Urinary bladder (tissue), 4 donors: ENCODE measurements at places on chromosomes 1 and 21. TPM values are rescaled to one million over a fixed set of nuclear protein-coding genes. Genes with fewer than 3 reads are reported as not detected.

Gene ERG
- total RNA-seq, result 17.1 TPM

Gene MUL1
- total RNA-seq, result 13.9 TPM

Gene SLC16A1
- total RNA-seq, result 67.6 TPM

Gene KCNQ4
- 2.0 TPM for total RNA-seq

Gene MXRA8
- total RNA-seq, result 62.7 TPM

Gene OR10T2
- total RNA-seq, result not detected

Gene LRRC71
- 0.16 TPM for total RNA-seq

Gene CD34
- 42.5 TPM for total RNA-seq

Gene NR1I3
- not detected for total RNA-seq
